ENCODE measurements at places on chromosomes 4 and X.

DNA sequence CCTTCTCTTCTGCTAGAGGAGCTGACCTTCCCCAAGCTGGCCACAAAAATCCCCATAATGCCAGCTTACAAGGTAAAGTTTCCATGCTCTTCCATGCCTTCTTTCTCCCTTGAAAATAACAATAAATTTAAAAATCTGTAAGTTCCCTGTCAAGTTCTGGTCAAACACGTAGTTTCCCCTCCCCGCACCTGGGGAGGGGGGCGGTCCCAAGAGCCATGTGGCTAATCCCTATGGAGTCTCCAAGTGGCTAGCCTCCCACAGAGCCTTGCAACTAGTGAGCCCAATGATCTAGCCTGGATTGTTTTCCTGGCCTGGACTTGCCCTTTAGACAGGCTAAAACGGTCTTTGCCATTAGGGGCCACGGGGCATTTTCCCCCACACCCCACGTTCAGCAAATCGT lies 2.1 kb upstream of the NRK start:
- DNase-seq, result no peak

DNA sequence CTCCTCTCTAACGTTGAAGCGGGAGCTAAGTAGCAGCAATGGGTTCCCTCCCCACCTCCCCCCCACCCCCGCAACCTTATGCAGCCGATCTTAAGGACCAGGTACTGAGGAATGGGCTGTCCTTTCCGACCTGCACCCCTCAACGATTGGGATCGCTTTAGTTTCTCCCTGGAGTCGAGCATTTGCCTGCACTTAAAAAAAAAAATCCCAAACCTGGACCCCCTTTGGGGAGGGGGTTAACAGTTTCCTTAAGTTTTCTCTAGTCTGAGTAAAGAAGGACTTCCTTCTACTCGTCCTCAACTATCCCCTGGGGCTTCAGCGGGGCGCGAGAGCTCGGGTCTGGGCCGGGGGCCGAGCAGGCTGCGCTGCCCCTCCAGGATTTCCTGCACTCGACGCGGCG lies 25.7 kb upstream of the BCORL1 start:
- DNase-seq, result no peak

GRCh38 chr4:183165376-183165775 lies 66.3 kb downstream of the WWC2 start:
- no peak for DNase-seq

GRCh38 chr4:75235359-75235951 lies 278.7 kb downstream of the RCHY1 start:
- DNase-seq, result no peak

DNA sequence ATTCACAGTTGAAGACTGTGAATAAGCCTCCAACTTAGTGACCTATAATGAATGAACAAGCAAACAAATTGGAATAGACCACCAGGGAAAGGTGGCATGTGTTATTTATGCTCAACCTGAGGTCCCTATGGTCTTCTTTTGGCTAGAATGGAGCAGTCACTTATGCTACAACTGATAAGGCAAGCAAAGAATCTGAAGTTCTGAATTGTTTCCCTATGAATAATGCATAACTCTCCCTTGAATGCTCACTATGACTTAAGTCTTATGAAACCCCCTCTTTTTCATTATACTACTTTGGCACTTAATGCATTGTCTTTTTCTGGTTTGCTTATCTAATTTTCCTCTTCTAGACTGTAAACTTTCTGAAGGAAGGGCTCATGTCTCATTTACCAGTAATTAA lies 2.6 kb downstream of the GIMD1 start:
- no peak for DNase-seq

- no peak for DNase-seq
Observed at GRCh38 chr4:21744046-21744445, 204.5 kb downstream of the KCNIP4 start.

GRCh38 chr4:37951461-37952352 lies 8.5 kb upstream of the PTTG2 start:
- DNase-seq, result no peak

GRCh38 chr4:46974891-46975543 lies 18.4 kb downstream of the GABRA4 start:
- DNase-seq, result no peak

- DNase-seq, result no peak
Observed at GRCh38 chrX:109952985-109953905, 49.7 kb upstream of the TMEM164 start.

DNA sequence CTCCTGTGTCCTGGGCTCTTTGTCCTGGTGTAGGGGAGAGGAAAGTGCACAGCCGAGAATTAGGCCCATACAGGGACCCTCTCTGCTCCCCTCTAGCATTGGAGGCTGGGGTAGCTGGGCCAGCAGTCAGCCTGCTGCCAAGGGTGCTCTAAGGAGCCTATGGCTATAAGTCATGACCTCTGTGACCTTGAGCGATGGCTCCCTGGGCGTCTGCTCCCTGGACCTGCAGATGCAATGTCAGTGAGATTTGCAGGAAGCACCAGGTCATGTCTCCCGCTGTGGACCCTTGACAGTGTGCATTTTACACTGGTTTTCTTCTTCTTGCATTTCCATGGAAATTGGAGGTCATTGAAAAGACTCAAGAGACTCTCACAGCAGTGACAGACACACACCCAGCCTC lies 234.1 kb upstream of the PSAPL1 start:
- no peak for DNase-seq

DNA sequence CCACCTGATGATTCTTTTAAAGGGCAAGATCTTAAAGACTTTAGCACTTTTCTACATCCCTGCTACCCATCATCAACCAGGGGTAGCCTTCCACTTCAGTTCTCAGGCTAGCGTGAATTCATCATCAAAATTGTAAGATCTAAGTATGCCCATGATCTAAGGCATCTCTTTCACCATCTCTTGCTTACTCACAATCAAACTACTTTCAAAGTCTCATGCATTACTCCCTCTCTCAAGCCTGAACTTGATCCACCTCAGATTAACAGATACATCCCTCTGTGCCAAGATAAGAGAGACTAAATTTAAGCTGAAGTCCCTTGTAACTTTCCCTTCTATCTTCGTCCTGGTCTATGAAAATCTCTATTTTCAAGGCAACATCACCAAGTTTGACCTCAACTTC lies 62.8 kb downstream of the DHX15 start:
- no peak for DNase-seq

GRCh38 chr4:182179105-182179504 lies 64.1 kb upstream of the TENM3 start:
- DNase-seq, result peak; percentile 62

- DNase-seq, result no peak
Observed at GRCh38 chr4:22179124-22179874, 230.7 kb upstream of the KCNIP4 start.

DNA sequence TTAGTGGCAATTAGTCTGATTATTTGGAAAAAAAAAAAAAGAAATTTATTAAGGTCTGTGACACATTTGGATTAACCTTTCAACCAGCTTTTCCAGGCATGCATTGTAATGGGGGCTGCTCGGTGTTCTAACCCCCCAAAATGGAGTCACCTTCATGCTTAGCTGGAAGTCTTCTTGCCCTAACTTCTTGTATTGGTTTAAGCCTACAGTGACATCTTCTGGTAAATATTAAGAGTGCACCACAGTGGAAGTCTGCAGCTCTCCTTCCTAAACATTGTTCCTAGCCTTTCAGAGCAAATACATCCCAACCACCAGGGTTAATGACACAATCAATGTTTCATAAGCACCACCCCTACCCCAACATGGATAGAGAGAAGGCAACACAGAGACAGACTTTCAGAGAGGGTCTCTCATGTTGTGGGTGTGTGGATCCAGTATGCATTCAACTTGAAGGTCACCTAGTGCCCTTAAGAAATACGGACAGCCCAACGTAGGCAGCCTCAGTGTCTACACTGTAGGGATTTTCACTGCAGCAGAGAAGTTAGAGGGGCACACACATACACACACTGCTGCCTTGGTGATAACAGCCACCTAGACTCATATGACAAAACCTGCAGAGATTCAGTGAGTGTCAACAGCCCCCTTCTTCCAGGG lies 142.9 kb upstream of the MBNL3 start:
- no peak for DNase-seq

- DNase-seq, result no peak
Observed at GRCh38 chr4:31518796-31519250, 798.7 kb downstream of the PCDH7 start.

DNA sequence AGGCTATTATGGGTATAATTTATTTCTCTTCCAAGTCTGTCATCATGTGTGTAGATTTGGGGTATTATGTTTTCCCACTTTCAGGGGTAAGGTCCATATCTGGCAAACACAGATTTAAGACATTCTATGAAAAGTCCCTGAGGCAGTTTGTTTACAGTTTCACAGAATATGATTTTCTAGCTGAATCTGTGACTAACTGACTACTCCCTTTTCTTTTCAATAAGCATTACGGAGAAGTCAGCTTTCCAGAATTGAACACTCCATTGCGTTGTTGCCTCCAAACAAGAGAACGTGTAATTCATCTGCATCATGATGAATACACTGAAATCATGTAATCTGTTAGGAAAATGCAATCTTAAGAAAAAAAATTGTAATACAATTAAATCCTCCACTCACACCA lies 226.7 kb upstream of the SFRP2 start:
- DNase-seq, result no peak

DNA sequence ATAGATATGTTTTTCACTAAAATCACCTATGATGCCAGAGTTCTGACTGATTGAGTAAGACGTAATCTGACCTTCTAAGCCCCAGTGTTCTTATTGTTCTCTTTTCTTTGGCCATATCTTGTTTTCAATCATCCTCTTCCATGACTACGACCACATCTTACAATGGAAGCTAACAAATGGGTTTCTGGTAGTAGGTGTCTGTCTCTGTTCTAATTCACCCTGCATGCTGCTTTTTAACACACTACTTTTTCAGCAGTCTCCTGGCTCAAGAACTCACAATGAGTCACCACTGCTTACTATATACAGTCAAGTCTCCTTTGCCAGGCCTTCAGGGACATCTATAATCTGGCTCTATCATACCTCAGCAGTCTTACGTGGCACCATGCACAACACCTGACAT lies 146.1 kb downstream of the NEXMIF start:
- DNase-seq, result no peak

DNA sequence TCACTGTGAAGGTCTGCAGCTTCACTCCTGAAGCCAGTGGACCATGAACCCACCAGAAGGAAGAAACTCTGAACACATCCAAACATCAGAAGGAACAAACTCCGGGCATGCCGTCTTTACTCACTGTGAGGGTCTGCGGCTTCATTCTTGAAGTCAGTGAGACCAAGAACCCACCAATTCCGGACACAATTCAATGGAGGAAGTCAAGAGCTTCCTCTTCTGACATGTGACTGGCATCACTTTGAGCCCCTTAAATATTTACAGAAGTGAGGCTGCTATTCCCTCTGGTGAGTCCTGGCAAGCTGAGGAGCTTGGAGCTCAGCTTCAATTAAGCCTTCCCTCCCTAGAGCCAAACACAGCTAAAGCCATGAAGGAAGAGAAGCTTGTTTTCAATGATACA lies 103.5 kb upstream of the SRD5A3 start:
- DNase-seq, result no peak

- peak; percentile 41 for DNase-seq
Observed at GRCh38 chr4:82801910-82802521, 3.4 kb upstream of the SCD5 start.

- peak; percentile 18 for DNase-seq
Observed at GRCh38 chrX:8879750-8880149, 78.6 kb upstream of the FAM9A start.

DNA sequence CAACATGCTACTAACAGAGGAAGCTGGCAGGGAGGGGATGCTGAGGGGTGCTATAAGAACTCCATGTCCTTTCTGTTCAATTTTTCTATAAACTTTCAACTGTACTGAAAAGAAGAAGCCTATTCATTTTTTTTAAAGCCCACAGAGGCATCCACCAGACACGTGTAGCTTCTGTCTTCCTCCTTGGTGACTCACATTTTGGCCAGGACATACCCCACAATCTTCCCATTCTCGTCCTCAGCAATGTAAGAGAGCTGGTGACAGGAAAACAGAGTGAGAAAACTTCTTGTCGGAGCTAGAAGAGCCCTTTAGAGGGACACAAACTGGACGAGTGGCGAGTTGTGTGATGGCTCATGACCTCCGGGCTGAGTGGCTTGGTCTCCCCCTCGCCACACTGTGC lies 1.1 kb downstream of the NAA10 start:
- no peak for DNase-seq

DNA sequence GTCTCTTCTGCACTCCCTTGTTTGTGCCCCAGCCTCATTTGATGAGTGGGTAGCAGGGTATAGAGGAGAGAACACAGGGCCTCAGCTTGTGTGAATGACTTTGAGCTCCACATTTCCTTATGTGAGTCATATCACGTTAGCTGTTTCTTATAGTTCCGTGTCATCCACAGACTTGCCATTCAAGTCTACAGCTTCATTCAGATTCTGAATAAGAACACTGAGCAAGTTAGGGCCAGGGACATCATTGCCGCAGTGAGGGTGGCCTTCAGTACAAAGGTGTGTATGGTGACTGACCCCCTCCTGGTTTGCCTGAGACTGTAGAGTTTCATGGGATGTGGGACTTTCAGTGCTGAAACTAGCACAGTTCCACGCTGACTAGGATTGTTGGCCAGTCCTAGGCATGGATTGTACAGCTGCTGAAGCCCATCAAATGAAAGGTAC lies 23.6 kb downstream of the KLF3 start:
- DNase-seq, result no peak

GRCh38 chr4:26174027-26174426 lies 146.8 kb upstream of the RBPJ start:
- no peak for DNase-seq

- DNase-seq, result no peak
Observed at GRCh38 chrX:17854531-17854930, 6.6 kb downstream of the RAI2 start.

- DNase-seq, result no peak
Observed at GRCh38 chr4:158728236-158728635, 5.0 kb upstream of the PPID start.

GRCh38 chr4:169818063-169818679 lies 60.4 kb upstream of the HPF1 start:
- DNase-seq, result no peak

- no peak for DNase-seq
Observed at GRCh38 chr4:148375584-148375983, 66.6 kb downstream of the NR3C2 start.

DNA sequence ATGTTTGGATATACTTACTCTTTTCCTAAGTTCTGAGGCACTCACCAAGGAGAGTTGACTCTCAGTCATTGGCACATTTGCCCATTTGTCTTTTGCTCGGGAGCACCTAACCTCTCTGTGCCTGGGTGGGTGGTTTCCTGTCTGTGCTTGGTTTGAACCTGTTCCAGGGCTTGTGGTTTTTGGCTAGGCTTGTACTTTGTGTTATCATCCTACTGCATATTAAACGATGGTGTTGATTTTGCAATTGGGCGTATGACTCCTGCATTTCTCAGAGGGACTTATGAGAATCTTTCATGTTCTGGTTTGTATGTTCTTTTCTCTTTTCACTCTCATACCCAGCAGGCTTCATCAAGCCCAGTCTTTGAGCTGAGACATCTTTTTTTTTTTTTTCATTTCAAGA lies 161.7 kb downstream of the BTC start:
- no peak for DNase-seq

DNA sequence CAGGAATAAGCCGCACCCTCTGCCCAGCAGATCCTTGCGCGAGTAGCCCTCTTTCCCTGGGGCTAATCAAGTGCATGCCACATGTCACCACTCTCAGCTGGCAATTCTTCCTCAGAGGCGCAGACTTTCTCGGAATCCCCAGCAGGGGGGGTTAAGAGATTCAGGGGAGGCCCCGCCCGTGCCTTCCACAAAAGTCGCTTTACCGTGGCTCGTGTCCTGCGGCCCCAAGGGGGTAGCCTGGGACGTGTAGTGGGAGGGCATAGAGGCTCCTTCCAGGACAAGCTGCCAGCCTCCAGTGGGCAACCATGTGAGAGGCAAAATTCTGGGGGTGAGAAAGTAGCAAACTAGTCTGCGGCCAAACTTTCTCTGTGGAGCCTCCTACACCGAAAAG lies 652 bp downstream of the SRPX start:
- peak; percentile 27 for DNase-seq

- DNase-seq, result no peak
Observed at GRCh38 chr4:57854748-57855147, 744.6 kb upstream of the IGFBP7 start.

All from BE2C (cell line).